ENCODE measurements at places on chromosomes 11 and 22. TPM values are rescaled to one million over a fixed set of nuclear protein-coding genes. Genes with fewer than 3 reads are reported as not detected.

Gene SAA1
- total RNA-seq, result 6.5 TPM

Gene C1QTNF5
- 98.2 TPM for total RNA-seq

Gene OR52I1
- total RNA-seq, result not detected

GRCh38 chr22:41367680-41368542 is 13.8 kb upstream of the TEF start:
- DNase-seq, result no peak

DNA sequence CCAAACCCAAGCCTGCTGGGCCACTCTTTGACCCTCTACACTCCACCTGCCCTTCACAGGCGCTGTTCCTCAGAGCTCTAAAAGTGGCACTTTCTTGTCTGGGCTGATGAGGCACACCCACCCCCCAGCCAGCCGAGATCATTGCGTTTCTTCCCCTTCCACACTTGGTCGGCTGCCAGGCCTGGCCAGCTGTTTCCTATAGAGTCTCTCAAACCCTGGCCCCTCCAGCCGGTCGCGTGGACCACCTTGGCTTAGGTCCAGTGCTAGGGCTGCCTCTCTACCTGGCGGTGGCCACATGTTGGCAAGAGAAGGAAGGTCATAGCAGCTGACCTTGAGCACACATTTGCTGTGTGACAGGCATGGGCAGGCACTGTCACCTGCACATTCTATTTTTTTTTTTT is 60.6 kb downstream of the PPP6R2 start:
- DNase-seq, result no peak

Gene CNGA4
- total RNA-seq, result not detected

GRCh38 chr22:20130731-20131596 is 640 bp upstream of the ZDHHC8 start:
- DNase-seq, result peak; percentile 68

Gene GGTLC2
- not detected for total RNA-seq

GRCh38 chr11:2539371-2540222 is 94.8 kb downstream of the KCNQ1 start:
- DNase-seq, result no peak

DNA sequence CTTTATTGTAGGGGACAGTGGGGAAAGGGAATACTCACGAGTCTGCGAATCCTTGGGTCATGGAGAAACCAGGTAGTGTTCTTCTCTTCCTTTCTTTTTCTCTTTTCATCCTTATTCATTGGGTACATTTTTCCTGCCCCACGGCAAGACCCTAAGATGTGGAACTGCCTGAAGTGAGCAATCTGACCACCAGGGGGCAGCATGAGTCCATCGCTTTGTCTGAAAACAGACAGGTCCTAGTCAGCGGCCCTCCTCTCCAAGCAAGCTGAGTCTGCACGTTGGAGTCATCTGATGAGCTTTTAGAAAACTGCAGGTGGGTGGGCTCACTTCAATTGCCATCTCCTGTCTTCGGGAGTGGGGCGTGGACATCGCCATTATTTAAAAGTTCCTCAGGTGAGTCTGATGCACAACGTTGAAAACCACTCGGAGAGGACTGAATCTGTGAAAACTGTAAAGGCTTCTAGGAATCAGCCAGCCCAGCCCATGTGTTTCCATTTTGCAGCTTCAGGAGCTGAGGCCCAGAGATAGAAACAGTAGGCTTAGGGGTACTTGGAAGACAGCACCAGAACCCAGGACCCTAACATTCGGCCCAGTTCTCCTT is 34.0 kb upstream of the FBXO3 start:
- DNase-seq, result peak; percentile 60

Gene SART1
- total RNA-seq, result 38.0 TPM

DNA sequence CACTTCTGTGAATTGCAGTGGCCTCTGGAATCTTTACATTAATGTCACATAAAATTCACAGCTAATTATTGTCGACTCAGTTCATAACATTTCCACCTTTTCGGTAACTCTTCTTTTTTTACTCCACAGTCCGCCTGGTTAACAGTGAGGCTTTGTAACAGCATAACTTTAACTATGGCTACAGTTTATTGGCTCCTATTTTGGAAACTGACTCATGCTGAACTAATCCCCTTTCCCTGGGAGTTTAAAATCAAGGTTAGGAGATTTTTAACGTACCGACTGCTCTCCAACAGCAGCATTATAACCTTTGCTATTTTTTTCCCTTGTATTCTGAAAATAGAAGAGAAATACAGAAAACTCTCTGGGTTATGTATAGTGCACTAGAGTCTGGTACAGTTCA is 3.2 kb upstream of the POGLUT3 start:
- no peak for DNase-seq

DNA sequence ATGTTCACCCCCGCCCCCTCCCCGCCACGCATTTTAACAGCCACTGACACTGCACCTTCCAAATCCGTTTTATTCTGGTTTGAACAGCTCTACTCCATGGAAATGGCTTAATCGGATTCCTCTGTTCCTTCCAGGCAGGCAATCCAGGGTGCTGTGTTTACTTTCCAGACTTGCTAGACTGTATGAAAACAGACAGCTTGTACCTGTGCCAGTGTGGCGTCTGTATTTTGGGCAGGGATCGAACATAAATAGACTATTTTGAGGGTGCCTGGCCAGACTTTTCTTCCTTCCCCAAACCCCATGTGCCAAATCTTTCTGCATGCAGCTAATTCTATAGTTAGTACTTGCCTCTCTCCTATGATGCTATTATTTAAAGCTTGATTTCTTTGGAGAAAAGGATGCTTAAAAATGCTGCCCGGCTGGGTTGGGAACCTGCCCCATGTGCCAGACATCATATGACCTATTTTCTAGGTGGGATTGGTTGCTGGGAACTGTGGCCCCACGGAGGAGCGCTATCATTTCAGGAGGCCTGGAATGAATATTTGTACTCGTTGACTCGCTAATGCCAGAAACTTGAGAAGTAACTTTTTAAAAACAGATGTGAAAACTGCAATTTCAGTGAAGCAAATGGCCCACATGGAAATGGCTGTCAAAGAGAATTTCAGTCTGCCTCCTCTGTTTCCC is 814.8 kb downstream of the BRD1 start:
- no peak for DNase-seq
